ENCODE measurements at places on chromosomes 12 and 14.

- no peak for DNase-seq
Observed at GRCh38 chr12:73159954-73160353, 887.8 kb downstream of the TRHDE start.

GRCh38 chr12:9051158-9051550 lies 61.8 kb downstream of the KLRG1 start:
- DNase-seq, result no peak

DNA sequence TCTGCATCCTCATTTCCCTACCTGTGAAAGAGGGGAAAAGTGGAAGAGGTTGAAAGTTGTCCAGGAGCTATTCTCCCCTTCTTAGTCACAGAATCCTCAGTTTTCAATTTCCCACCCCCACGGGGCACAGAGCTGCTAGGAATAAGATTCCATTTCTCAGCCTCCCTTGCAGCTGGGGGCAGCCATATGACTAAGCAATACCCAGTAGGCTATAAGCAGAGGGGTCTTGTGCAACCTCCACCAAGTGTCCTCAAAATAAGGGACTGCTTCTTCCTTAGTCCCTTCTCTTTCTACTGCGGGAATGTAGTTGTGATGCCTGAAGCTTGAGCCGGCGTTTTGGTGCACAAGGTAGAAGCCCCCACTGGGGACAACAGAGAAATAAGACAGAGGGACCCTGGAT lies 40.9 kb downstream of the VWF start:
- DNase-seq, result no peak

- no peak for DNase-seq
Observed at GRCh38 chr12:5589054-5589453, 157.1 kb downstream of the NTF3 start.

- DNase-seq, result no peak
Observed at GRCh38 chr14:33029511-33029910, 90.8 kb downstream of the NPAS3 start.

DNA sequence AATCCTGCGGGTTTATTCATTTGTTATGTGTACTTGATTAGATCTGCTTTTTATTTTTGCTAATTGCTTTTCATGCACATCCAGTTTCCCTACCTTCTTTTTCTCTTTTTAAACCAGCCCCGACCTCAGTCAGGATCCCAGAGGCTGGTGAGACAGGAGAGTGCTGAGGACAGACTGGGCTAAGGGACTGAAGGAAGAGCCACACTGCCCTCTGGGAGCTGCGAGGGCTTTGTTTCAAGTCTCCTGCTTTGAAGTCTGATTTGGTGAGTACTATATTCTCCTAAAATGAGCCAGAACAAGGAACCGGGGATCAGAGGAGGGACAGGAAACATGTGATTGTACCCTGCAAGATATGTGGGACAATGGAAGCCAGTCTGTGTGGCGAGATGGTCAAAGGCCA lies 23.9 kb downstream of the PRICKLE1 start:
- no peak for DNase-seq

GRCh38 chr12:7092229-7092985 lies at the start of gene C1R:
Gene C1R, minus strand, starts transcription at chr12:7092445. Its CDS starts 57 bp downstream, at chr12:7092388.
- peak; percentile 75 for DNase-seq

GRCh38 chr12:40054555-40055227 lies 51.2 kb downstream of the SLC2A13 start:
- DNase-seq, result peak; percentile 44

DNA sequence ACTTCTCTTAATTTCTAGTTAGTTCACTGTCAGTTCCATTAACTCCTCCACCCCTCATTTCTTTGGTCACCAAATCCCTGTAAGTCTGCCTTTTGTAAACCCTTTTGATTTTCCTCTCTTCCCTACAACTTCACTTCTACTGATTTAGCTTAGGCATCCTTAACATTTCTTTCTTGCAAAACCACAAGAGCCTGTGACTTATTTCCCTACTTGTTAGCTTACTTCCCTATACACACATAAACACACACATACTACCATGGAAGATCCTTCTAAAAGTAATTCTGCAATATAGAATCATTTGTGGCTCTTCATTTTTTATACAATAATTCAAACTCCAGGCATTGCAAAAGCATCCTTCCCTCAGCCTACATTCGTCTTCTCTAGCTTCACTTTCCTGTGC lies 494.3 kb upstream of the USP15 start:
- no peak for DNase-seq

DNA sequence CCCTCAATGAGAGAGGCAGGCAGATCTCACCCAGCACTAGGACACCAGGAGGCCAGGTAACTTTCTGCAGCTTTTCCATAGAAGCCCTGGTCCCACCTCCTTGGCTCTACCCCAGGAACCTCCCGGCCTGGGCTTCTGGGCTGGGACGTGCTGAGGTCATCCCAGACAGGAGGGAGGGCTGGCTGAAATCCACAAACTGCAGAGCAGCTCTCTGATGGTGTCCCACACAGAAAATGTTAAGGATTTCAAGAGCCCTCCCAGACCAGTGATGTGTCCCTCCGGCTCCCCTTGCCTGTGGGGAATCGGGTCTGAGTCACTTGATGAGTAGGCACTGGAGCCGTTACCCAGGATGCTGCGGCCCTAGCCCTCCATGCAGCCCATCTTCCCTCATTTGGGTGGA lies 124.1 kb downstream of the ESRRB start:
- no peak for DNase-seq

- DNase-seq, result no peak
Observed at GRCh38 chr12:56115329-56115728, 1.1 kb upstream of the RPL41 start.

- DNase-seq, result peak; percentile 28
Observed at GRCh38 chr12:71045781-71046180, 112.0 kb downstream of the TSPAN8 start.

DNA sequence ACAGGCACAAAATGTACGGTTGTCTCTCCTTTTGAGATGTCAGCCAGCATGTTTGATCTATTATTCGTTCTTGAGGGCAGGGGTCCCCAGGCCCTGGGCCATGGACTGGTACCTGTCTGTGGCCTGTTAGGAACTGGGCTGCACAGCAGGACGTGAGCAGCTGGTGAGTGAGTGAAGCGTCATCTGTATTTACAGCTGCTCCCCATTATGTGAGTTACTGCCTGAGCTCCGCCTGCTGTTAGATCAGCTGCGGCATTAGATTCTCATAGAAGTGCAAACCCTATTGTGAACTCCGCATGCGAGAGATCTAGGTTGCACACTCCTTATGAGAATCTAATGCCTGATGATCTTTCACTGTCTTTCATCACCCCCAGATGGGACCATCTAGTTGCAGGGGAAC lies 41.4 kb upstream of the SCN8A start:
- DNase-seq, result peak; percentile 20

DNA sequence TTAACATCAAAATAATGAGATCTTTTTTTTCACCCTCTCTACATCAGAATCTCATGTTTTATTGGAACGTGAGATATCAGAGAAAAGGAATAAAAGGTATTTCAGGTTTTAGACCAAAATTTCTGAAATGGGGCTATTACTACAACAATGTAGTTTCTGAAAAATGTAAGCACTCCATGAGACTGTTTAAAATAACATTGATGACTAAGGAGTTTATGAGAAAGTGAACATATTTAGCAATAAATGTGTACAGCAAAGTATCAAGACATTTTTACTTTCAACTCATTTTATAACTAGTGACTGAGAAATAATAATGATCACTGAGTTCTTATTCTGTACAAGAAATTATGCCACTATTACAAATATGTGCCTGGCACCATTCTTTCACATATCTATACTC lies 39.3 kb upstream of the ABCC9 start:
- DNase-seq, result no peak
